ENCODE measurements at places on chromosomes 16 and 17.

DNA sequence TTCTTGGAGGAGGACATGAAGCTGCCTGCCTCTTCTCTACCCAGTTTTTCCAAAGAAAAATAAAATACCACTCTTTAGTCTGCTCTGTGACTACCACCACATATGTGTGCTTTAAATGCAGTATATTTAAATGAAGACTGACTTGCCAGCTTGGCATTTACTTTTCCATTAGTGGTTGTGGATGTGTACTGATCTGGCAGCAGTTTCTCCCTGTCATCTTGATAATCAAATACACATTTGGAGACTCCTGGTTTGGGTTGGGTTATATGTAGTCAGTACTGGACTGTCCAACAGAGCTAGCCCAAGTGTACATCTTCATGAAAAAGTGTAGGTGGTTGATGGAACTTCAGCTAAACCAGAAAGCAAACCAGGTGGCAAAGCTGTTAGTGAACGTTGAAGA is 19.9 kb downstream of the COX10 start:
- DNase-seq, result no peak

DNA sequence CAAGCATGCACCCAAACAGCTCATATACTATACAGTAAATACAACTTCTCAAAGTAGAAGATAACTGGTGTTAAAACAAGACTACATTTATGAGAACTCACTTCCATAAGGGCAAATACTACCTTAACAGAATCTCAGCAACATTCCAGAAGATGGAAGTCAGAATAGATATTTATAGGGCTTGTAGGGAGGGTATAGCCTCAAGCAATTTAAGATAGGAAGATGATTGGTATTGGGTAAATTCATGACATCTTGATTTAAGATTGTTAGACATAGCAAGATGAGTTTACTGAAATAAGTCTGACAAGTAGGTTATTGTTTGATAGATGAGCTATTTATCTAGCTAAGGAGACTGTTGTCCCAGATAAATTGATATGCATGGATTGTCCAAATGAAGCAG is 250.2 kb downstream of the CDH13 start:
- no peak for DNase-seq

GRCh38 chr17:42275527-42276358 is 448 bp downstream of the STAT5B start:
- peak; percentile 53 for DNase-seq

DNA sequence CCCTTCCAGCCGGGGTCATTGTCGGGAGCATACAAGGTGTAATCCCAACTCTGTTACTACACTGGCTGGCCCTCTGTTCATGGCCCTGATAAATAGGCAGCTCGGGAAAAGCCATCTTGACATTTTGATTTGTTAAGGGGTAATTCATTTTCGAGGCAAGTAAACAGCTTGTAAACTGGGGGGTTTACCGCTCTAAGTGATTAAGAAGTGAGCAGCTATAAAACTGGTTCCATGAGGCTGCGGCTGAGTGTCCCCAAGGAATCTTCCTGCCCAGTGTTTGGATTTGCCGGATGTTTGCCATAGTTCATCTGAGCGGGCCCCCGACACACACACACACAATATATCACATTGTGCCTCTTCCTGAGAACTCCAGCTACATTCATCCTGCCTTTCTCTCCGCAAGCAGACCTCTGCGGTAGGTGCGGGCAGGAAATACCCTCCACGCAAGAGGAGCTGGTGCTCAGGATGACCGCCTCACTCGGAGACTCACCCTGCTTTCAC is 92.2 kb downstream of the SOCS1 start:
- DNase-seq, result no peak

- no peak for DNase-seq
Measured at GRCh38 chr17:12896180-12896785, 107.0 kb downstream of the ARHGAP44 start.

DNA sequence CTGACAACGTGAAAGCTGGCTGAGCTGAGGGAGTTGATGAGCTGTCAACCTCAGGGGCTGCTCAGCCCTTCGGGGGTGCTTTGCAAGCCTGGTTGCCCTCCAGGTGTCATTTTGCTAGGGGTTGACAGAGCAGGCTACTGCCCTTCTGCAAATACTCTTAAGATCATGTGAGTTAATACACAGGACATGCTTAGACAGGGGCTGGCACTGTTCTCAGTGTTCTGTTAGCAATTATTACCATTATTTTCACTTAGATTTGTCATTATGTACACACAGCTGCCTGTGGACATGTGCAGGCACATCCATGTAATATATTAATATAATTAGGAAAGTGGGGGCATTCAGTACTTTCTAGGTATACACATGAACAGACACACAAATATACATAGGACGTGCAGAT is 554.3 kb upstream of the HSBP1 start:
- DNase-seq, result no peak

DNA sequence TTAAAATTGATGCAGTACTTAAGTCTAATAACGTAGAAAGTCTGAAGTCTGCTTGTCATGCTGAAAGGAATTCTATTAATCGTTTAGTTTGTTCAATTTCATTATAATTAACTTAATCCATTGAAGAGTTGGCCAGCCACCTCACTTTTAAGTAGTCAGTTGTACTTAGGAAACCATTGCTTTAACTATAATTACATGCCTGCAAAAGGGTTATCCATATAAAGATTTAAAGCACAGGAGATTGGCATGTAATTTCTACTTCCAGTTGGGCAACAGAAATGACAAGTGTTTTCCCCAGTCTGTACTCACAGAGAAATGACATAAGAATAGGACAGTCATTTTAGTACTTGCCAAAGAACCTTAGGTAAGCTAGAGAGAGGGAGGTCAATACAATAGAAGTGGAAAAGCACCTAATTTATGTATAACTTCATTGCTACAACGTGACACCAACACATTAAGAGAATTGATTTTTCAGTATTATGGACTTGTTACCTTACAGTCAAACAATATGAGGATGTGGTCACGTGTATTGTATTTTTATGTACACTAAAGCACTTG is 3.7 kb upstream of the USP32 start:
- DNase-seq, result peak; percentile 11

DNA sequence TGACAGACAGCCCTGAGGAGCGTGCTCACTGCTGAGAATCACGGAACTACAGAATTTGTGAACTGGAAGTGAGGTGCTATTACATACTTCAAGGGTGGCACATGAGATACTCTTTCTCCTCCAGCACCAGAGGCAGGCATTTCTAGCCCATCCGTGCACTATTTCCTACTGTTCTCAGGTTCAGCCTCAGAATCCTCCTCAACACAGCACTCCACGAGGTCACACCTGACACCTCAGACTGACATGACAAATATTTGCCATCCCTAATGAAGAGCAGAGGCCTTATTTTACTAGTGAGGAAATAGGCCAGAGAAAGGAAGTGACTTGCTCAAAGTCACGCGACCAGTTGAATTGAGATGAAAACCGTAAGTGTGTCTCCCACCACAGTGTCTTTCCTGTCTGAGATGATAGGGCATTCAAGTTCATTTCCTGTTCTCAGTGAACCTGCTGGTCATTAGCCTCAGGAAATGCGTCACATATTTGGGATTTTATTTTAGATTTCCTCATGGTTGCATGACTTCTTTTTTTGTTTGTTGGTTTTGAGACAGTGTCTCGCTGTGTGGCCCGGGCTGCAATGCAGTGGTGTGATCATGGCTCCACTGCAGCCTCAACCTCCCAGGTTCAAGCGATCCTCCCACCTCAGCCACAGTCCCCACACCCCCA is 23.6 kb downstream of the SEZ6 start:
- peak; percentile 90 for DNase-seq

- DNase-seq, result no peak
Measured at GRCh38 chr17:82232322-82232820, 3.5 kb downstream of the SLC16A3 start.

GRCh38 chr16:56324406-56324805 is 100.9 kb downstream of the AMFR start:
- no peak for DNase-seq

- no peak for DNase-seq
Measured at GRCh38 chr17:47301161-47301560, 22.6 kb upstream of the EFCAB13 start.

DNA sequence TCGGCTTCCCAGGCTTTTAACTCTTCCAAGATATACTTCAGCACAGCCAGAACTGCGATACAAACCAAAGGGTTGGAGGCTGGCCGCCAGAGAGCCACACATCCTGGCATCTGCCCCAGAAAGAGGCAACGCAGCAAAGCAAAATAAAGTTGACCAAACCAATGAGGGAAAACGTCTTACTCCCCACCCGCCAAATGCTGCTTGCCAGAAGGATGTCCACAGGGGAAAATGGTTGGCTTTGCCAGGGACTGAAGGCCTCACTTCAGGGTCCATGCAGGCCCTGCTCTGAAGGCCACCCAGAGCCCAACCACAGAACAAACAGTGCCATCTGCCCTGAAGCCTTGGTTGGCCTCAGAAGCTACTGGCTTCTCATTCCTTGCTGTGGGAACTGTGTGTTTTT is 15.0 kb downstream of the CACNG1 start:
- no peak for DNase-seq
